ENCODE measurements at places on chromosomes 12 and 14.
A peak's percentile ranks its signal among the peaks of the same experiment; 100 is the strongest.

DNA sequence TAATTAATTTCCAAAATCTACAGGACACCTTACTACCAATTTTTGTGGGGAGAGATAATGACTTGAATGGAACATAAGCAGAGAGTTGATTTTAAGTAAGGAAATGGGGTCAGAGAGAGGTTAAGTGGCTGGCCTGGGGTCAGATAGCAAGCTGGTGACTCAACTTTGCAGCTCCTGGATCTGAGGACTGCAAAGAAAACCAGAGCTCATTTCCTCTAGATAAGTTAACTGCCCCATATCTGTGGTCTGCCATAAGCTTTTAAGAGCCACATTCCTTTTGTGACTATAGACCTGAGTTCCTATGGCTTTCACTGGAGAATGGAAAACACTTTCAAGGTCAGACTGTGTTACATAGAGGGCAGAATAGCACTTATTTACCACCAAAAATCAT is 201.2 kb upstream of the PRICKLE1 start:
- no peak for DNase-seq

GRCh38 chr14:61537563-61538463 is 157.5 kb upstream of the HIF1A start:
- no peak for DNase-seq

- DNase-seq = no peak
These were observed 182.9 kb downstream of the TTC6 start for GRCh38 chr14:37778135-37778943.

GRCh38 chr14:91281346-91281745 is 36.8 kb upstream of the GPR68 start:
- DNase-seq = no peak

- no peak for DNase-seq
These were observed 975.1 kb downstream of the AACS start for GRCh38 chr12:126040307-126040706.

- DNase-seq = no peak
These were observed 150.9 kb upstream of the SLC38A2 start for GRCh38 chr12:46523446-46523845.

GRCh38 chr12:21073822-21074460 is 57.1 kb upstream of the SLCO1B1 start:
- DNase-seq = no peak

DNA sequence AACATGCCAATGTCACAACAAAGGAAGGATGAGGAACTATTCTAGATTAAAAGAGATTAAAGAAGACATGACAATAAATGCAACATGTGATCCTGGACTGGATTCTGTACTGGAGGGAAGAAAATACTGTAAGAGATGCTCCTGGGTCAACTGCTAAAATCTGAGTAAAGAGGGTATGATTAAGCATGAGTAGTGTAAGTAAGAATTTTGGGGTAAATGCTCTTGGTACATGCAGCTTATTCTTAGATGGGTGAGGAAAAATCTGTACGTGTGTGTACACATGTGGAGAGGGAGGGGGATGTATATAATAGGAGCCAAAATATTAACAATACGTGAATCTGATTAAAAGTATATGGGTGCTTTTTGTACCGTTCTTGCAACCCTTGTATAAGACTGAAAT is 66.0 kb downstream of the CDC42BPB start:
- DNase-seq = no peak

DNA sequence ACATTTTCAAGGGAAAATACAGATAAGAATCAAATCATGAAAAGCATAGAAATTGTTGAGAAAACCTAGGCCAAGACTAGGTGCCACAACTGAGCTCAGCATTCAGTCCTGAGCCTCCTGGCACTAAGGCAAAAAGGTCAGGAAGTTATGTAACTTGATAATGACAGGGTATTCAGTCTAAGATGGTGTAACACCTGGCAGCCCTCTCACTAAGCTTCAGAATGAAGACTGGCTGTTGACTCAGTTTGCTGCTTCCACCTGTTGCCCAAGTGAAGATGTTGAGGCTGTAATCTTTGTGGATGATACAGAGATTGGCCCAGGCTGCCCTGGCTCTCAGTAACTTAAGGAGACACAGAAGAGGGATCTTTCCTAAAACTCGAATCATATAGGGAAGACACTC is 19.6 kb downstream of the PROX2 start:
- peak; percentile 9 for DNase-seq

DNA sequence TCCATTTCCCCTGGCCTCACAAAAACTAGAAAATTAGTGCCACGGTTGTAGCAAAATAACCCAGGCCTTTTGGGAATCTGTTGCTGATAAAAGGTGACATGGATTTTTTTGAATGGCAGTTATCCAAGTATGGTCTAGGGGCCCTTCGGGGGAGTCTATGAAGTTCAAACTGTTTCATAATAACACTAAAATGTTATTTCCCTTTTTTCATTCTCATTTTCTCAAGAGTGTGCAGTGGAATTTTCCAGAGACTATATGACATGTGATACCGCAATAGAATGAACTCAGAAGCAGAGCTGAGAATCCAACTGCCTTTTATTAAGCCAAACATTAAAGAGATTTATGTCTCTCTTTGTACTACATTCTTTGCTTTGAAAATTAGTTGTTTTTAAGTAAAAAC is 26.9 kb downstream of the GSTZ1 start:
- peak; percentile 58 for DNase-seq

DNA sequence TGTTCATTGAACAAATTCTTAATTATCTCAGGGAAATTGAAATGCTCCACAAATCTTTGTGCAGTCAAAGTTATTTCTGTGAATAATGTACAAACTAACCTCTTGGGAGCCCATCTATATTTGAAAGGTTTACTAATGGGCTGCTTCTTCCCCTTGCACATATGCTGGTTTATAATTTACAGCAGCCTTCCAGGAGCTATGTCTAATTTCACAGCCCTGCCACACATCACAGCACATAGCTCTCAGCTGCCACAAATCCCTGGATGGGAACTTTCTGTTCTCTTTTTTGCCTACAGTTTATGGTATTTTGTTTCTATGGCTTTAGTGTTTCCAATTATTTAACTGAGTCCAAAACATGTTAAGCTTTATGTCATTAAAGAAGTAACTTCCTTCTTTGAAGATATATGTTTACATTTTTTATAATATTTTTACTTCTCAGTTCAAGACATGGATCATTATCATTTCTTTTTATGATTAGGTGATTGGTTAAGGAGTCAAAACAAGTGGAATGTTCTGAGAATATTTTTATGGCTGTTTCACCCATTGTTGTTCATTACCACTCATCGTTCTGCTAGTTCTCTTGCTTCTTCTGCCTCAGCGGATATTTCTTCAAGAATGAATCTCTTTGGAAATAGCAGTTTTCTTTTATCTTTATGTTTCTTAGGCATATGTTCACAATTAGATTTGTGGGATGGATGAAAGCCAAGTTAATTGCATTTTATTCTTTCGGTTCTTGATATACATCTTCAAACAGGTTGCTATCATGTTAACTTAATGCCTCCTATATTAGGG is 475.6 kb upstream of the MIS18BP1 start:
- DNase-seq = no peak

- no peak for DNase-seq
These were observed 295.7 kb downstream of the CEP128 start for GRCh38 chr14:80645667-80646413.

DNA sequence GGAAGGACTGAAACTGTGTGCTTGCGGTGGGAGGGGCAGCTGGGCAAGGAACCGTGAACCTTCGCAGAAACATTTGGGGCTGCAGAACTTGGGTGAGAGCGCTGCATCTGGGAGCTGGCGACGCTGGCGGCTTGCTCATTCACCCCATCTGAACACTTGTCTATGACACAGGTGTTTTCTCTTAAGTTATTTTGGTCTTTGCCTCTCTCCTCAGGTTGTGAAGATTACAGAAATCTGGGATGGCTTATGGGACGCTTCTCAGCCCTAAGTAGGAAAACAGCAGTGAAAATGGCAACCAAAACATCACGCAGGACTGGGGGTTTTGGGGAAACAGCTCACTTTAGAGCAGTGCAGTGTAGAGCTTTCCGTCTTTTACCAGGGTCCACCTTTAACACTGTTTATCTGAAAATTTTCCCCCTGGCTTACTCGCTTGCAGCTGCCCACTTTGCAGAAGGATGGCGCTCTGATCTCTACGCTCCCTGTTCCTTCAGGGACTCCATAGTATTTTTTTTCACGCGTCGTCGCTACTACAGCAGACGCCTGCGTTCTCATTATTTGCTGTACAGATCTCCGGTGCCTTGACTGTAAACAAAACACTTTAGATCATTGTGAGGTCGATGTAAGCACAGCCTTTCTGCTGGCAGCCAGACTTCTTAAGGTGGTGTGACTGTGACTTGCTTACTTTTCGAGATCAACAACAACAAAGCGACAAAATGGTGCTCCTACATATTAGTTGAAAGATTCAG is 2.7 kb upstream of the CDKN1B start:
- no peak for DNase-seq

DNA sequence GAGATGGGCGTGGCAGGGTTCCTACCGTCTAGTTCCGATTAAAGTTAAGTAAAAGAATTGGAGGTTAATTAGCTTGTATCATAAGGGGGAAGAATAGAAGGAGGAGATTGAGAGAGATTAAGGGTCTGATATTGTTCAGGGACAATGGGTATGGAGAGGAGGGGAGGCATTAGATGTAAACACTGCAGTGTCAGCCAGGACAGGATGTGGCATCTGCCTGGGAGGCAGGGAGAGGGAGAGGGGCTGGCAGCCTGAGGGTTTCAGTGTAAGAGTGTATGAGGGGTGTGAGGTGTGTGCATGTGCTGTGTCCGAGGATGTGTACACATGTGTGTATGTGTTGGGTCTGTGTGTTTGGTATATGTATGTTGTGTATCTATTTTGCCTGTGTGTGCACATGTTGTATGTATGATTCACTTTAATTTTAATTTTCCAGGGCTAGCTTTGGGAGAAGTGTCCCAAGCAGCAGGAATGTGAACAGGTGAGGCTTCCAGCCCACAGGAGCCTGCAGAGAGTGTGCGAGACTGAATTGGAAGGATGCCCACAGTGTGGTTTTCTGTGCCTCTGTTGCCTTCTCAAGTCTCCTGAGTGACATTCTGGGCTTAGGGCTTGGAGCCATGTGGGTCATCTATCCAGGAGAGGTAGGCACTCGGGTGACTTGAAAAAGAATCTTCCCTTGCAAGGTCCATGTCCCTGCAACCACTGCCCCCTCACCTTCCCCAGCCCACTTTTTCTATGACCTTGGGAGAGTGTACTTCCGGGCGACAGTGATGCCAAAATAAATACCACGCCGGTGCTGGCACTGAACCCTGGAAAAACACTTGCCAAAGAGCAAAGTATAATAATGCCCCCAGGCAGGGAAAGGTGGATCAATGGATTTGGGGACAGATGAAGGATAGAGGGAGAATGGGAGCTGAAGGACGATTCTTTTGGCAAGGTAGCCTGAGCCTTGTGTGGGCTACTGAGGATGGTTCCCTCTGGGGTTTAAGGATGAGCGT is 36.8 kb upstream of the DCD start:
- DNase-seq = no peak

GRCh38 chr14:22540811-22541360 is 48.1 kb downstream of the DAD1 start:
- no peak for DNase-seq

DNA sequence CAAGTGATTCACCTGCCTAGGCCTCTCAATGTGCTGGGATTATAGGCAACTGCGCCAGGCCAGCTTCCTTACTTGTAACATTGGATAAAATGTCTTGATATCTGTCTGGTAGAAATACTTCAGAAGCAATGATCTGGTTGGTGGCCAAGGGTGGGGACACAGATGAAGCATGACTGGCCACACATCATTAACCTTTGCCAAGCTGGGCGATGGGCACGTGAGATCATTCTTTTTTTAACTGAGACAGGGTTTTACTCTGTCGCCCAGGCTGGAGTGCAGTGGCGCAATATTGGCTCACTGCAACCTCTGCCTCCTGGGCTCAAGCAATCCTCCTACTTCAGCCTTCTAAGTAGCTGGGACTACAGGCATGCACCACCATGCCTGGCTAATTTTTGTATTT is 31.1 kb downstream of the PLEKHH1 start:
- no peak for DNase-seq

DNA sequence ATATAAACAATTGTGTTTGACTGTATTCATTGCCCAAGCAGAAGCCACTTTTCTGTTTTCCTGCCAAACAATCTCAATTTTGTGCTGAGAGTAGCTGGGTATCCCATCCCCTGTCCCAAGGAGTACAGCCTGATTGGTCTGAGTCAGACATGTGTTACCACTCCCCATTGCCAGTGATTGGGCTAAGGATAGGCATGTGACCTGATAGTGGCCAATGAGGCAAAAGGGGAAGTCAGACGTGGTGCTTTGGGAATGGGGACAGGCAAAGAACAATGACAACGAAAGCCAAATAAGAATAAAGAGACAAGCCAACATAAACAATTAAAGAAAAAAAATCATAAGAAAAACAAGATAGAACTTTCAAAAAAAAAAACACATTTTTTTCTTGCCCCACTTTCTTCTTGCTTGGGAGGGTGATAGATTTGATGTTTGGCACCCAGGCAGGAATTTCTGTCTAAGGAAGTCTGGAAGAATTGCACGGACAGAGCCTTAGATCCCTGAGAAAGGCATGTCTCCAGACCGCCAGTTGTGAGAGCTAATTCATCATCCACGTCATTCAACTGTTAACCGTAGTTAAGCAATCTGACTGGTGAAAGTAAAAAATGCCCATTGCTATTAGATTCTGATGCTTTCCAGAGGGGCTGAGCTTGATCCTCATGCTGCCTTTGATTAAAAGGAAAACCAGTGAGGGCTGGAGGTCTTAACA is 626.6 kb upstream of the TMEM132C start:
- no peak for DNase-seq

GRCh38 chr12:25833657-25834056 is 124.8 kb upstream of the RASSF8 start:
- no peak for DNase-seq

GRCh38 chr12:91441246-91441645 is 258.6 kb upstream of the DCN start:
- no peak for DNase-seq

- no peak for DNase-seq
These were observed 161.5 kb downstream of the DERA start for GRCh38 chr12:16072678-16073077.

DNA sequence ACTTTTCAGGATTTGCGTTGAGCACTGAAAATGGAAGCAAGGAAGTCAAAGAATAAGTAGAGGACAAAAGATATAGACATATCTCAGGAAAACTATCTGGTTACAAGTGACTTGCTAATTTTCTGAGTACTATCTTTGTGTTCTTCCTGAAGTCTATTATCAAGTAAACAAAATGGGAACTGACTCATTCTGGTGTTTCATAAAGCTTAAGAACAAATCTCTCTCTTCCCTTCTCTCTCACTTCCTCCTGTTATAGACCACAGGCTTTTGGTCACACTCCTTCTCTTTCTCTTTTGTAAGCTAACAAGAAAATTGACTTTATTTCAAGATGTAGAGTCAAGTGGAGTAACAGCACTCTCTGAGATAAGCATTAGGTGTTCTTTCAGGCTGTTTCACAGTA is 406.6 kb upstream of the SYT1 start:
- peak; percentile 5 for DNase-seq

DNA sequence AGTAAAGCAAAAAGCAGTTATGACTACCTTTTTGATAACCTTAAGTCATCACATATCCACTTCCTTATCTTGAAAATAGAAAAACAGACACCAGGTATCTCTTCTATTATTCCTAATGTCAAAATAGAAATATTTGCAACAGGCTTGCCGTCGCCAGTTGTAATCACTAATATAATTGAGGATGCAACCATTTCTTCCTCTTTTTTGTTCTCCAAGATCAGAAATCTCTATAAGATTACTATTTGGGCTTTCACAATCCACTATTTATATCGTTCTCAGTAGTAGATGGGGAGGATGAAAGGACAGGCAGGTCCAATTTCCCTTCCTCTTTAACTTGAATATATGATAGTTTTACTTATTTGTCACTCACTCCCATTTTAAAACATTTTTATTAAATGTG is 130.2 kb upstream of the HMGA2 start:
- peak; percentile 24 for DNase-seq

GRCh38 chr14:92400579-92401444 is 77.8 kb downstream of the SLC24A4 start:
- peak; percentile 78 for DNase-seq

Measured in AML-193 (cell line).